Vein endothelial cell (primary cell): ENCODE measurements at places on chromosomes 5 and 9. TPM values are rescaled to one million over a fixed set of nuclear protein-coding genes. Genes with fewer than 3 reads are reported as not detected.

CLTA gene
- total RNA-seq, result 275 and 279 TPM in 2 replicates

DIRAS2 gene
- not detected in 2 replicates for total RNA-seq

SCGB3A2 gene
- not detected in 2 replicates for total RNA-seq

PFDN1 gene
- total RNA-seq, result 137 and 155 TPM in 2 replicates

OR1J2 gene
- 0.19 TPM in 1 of 2 replicates, not detected in the other for total RNA-seq

OR1L6 gene
- not detected in 2 replicates for total RNA-seq

PRDM12 gene
- total RNA-seq, result not detected in 2 replicates

SYNPO gene
- 23.9 and 37.9 TPM in 2 replicates for total RNA-seq

PTGDS gene
- total RNA-seq, result not detected in 2 replicates

OTP gene
- not detected in 2 replicates for total RNA-seq

CCNG1 gene
- 464 and 472 TPM in 2 replicates for total RNA-seq

SLC25A48 gene
- total RNA-seq, result not detected in 2 replicates

PCDHA1 gene
- total RNA-seq, result not detected in 2 replicates

MYO10 gene
- 133 and 138 TPM in 2 replicates for total RNA-seq

NTMT1 gene
- 24.8 and 26.7 TPM in 2 replicates for total RNA-seq

GHR gene
- total RNA-seq, result 2.3 and 2.4 TPM in 2 replicates

PDE6A gene
- under 0.01 TPM in 1 of 2 replicates, not detected in the other for total RNA-seq

SIMC1 gene
- 7.3 and 7.8 TPM in 2 replicates for total RNA-seq

IL6ST gene
- 775 and 871 TPM in 2 replicates for total RNA-seq

SPINK6 gene
- total RNA-seq, result not detected in 2 replicates

PGM5 gene
- 3.2 and 4.9 TPM in 2 replicates for total RNA-seq

ACTBL2 gene
- total RNA-seq, result under 0.01 TPM in 1 of 2 replicates, not detected in the other

CYLC2 gene
- total RNA-seq, result not detected in 2 replicates

PCDHA9 gene
- total RNA-seq, result under 0.01 TPM in 2 replicates

CACFD1 gene
- total RNA-seq, result 4.9 and 11.1 TPM in 2 replicates

KIF20A gene
- total RNA-seq, result 33.6 and 61.7 TPM in 2 replicates

C1QTNF3 gene
- 0.65 and 2.1 TPM in 2 replicates for total RNA-seq

TJP2 gene
- 108 and 165 TPM in 2 replicates for total RNA-seq

PLAA gene
- total RNA-seq, result 42.8 and 43.1 TPM in 2 replicates

GALNT12 gene
- total RNA-seq, result under 0.01 and 0.76 TPM in 2 replicates

TAS2R1 gene
- not detected in 2 replicates for total RNA-seq

PDCD1LG2 gene
- 7.6 and 11.4 TPM in 2 replicates for total RNA-seq

RGS7BP gene
- total RNA-seq, result 0.65 and 1.6 TPM in 2 replicates

FOXD4 gene
- total RNA-seq, result under 0.01 and 0.19 TPM in 2 replicates

ECSCR gene
- 329 and 359 TPM in 2 replicates for total RNA-seq

PDLIM4 gene
- 47.4 and 56.8 TPM in 2 replicates for total RNA-seq

TMEM161B gene
- total RNA-seq, result 12.4 and 14.5 TPM in 2 replicates

CCIN gene
- 0.10 and 0.65 TPM in 2 replicates for total RNA-seq

SPATA9 gene
- 0.48 and 0.65 TPM in 2 replicates for total RNA-seq

SPINK13 gene
- total RNA-seq, result not detected in 2 replicates

PRSS3 gene
- total RNA-seq, result 7.8 and 14.1 TPM in 2 replicates

GFPT2 gene
- total RNA-seq, result 0.86 and 0.98 TPM in 2 replicates

DNM1 gene
- 0.48 and 0.98 TPM in 2 replicates for total RNA-seq

GLDC gene
- 6.9 and 10.9 TPM in 2 replicates for total RNA-seq

SLC34A1 gene
- total RNA-seq, result not detected in 2 replicates

HOMER1 gene
- 1.6 and 5.4 TPM in 2 replicates for total RNA-seq

LHFPL2 gene
- 46.7 and 65.9 TPM in 2 replicates for total RNA-seq

BNC2 gene
- total RNA-seq, result 29.0 and 34.3 TPM in 2 replicates

HMMR gene
- total RNA-seq, result 11.8 and 21.0 TPM in 2 replicates
